ENCODE measurements at places on chromosomes 7 and 10. TPM values are rescaled to one million over a fixed set of nuclear protein-coding genes. Genes with fewer than 3 reads are reported as not detected.

KIF5B gene
- 181 TPM for total RNA-seq

DKK1 gene
- 0.19 TPM for total RNA-seq

PRKG1 gene
- total RNA-seq, result 35.6 TPM

PDK4 gene
- 49.0 TPM for total RNA-seq

ZNF488 gene
- total RNA-seq, result 0.16 TPM

CDH23 gene
- total RNA-seq, result 9.3 TPM

VAX1 gene
- not detected for total RNA-seq

EPHB6 gene
- 2.0 TPM for total RNA-seq

CCNJ gene
- total RNA-seq, result 3.4 TPM

CAMK2B gene
- 149 TPM for total RNA-seq

BMPER gene
- total RNA-seq, result 1.9 TPM

STOX1 gene
- 0.19 TPM for total RNA-seq

PRR15 gene
- total RNA-seq, result 0.40 TPM

CYP3A4 gene
- total RNA-seq, result not detected

CRHR2 gene
- total RNA-seq, result 0.57 TPM

UNCX gene
- total RNA-seq, result not detected

PTPRN2 gene
- 0.92 TPM for total RNA-seq

- DNase-seq, result no peak
Observed at GRCh38 chr10:50544857-50545429, 78.8 kb downstream of the SGMS1 start.

DNA sequence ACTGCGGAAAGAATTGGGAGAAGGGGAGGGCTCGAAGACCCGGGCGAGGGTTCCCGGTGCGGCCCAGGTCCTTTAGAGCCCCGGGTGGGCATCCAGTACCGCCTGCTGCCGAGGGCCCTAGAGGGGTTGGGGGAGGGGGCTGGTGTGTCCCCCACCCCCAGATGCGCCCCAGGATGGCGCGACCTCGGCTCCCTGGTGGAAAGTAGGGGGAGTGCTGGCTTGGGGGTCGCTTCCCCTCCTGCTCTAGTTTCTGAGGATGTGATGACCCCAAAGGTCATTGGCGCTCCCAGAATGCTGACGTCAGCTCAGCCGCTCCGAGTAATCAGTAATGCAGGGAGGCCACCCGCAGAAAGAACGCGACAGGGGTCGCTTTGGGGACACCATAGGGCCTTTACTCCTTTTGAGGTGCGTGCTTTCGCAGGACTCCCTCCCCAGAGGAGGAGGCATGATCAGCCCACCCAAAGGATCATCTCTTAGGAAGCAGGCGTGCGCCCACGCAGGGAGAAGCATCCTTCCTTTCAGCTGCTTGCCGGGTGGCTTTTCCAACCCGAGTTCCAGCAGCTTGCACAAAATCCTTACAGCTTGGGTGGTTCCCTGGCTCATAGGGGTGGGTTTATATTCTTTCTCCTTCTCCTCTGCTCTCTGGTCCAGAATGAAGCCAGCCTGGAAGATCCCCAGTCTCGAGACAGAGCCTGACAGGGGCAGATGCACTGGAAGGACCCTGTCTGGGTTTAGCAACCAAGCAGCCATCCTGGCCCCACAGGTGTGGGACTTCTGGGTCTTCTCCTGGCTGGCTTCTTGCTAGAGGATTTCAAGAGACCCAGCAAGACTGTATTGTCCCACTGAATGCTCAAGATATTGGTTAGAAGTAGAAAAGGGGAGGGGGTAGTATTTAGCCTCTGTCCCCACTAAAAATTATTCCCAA lies 1.3 kb upstream of the PRKAG2 start:
- DNase-seq, result no peak

DNA sequence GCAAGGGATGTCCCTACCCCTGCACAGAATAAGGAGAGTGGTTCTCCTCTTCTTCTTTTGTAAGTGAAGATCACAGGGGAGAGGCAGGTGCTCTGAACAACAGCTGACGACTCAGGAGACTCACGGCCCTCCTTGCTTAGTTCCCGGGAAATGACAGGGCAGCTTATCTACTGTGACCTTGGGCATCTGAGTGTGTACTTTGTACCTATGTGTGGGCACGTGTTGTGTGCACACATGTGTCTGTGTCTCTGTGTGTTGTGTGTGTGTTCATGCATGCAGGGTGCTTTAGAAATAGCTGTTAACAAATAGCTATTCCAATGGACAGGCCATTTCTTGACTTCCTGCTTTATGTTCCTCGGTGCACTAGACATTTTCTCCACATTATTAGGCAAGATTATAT lies 80.5 kb upstream of the NPS start:
- no peak for DNase-seq

DNA sequence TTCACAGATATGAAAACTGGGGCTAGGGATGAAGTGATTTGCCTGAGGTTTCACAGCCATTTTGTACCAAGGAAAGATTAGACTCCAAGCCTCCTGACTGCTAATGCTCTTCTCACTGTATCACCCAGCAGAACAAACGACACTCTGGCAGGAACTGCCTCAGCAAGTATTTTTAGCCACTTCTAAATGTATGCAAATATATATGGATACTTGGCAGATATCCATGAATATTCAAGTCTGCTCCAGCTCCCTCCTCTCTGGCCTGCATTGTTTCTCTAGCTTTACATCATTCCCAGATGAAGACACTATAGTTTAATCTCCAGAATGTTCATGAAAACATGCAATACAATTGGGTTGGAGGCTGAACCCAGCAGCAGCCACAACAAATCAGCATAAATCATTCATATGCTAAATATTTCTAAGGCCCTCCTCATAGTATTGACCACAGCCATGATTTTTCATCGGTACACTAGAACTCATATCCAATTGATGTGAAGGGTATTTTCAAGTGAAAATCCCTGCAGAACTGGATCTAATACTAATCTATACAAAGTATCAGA lies 65.5 kb downstream of the HPSE2 start:
- DNase-seq, result no peak

DNA sequence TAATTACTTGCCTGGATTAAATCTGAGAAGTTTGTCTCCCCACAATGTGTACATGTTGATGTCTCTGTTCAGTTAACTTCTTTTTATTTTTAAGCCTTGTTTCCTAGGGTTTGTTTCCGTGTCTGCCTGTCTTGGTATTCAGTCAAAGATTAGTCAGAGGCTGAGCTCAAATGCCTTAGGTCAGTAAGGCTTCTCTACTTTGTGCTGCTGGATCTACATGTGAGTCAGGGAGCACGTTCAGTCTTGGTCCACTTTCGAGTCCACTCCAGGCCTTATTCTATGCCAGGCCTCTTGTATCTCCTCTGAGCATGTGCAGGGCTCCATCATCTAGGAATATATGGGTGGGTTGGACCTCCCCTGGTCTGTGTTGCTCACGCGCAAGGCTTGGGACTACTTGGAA lies 93.3 kb upstream of the FZD8 start:
- DNase-seq, result no peak

DNA sequence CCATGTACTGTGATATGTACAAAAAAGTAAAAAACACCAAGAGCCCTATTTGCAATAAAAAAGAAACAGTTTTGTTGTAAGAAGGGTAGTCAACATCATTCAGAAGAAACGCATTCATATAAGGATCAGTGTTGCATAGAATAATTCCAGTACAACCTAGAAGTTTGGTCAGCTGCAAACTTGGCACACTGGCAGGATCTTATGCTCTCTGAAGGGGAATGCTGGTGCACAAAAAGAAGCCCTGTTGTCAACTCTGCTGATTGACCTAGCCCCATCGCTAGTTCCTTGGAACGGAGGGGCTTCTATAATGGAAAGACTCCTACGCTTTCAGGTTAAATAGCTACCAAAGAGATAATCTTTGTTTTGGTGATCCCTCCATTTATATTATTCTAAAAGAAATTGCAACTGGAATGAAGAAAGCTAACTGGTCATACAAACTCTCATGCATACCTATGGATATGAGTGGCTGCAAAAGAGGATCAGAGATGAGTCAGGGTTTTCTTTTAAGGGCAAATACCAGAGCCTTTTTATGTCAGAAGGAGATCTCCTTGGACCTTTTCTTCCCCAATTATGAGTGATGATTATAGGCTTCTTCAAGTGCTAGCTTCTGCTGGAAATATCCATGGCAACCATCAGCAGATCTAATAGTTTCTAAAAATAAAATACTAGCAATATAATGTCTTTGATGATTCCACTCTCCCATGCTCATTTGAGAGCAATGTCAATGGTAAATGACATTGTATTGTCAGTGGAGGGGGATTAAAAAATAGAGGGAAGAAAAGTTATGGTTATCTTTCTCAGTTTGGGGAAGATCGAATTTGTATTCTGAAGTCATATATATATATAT lies 312.4 kb upstream of the CACNA2D1 start:
- no peak for DNase-seq

GRCh38 chr7:134690016-134690415 lies 43.4 kb downstream of the BPGM start:
- DNase-seq, result no peak

GRCh38 chr10:35463105-35463867 lies 127.0 kb downstream of the CCNY start:
- DNase-seq, result no peak

- DNase-seq, result no peak
Observed at GRCh38 chr7:149828357-149829309, 9.5 kb upstream of the ZNF862 start.

DNA sequence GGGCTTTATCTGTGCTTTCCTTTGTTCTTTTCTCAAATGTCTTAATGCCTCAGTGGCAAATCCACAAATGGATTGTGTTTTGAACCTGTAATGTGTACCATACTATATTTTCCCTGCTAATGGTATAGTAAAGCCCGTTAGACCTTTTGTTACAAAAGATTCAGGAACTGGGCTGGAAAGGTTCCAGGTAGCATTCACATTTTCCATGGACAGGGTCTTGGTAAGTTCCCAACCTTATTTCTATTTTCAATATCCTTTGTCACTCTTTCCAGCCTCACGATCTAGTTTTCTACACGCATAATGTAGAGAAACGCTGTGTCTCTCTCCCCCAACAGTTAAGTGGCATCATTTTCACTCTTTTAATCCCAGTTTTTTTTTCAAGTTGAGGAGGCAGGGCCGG lies 153.0 kb downstream of the PLCE1 start:
- no peak for DNase-seq

DNA sequence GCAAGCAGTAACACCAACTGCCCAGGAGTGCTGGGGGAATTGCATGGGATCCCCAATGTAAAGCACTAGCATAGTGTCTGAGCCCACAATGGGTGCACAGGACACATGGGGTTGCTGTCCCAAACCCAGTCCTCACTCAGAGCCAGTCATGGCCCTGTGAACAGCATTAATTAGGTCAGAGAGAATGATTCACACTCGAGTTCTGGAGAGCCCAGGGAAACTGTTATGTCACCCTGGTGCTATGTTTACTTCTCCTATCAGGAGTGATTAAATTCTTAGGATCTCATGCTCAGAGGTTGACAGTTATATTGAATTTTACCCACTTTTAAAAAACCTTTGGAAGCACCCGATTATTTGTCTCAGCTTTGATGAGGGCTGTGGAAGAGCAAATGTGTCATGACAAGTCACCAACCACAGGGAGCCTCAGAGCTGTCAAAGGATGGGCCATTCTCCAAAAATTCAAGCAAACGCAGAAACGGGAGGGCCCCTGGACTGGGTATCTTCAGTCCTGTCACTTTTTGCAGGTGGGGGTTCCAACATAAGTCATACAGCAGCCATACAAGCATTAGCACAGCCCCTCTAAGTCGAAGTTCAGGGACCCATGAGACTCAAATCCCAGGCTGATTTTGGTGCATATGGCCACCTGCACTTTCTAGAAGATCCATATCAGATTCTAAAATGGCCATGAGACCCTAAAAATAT lies 1.3 kb upstream of the RASSF4 start:
- DNase-seq, result no peak

DNA sequence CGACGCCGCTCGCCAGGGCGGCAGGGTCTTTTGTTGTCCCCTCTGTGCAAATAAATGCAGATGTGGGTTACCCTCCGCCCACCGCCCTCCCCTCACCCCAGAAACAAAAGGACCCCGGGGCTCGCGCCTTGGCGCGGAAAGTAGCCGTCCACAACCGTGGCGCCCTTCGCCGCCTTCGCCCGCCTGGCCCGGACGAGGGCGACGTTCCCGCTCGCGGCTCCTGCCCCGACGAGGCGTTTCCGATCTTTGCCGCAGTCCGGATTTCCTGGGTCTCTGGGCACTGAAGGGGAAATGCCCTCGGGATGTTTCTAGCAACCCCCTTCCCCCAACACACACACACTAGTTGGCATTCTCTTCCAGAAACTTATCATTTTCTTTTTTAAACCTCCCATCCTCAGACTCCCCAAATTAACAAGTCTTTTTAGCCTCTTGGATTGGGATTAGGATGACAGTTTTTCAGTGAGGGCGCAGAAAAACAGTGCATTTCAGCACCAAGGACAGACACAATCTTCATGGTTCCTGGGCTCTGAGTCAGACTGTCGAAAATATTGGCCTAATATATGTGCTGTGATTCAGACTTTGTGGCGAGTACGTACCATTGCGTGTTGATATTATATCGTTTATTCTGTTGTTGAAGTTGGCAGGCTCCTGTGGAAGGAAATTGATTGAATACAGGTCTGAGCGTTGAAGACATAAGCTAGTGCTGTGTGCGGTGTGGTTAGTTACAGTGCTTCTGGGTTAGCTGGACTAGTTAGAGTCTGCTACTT lies 771 bp downstream of the PHYHIPL start:
- no peak for DNase-seq

GRCh38 chr7:81839708-81840369 lies 70.0 kb upstream of the HGF start:
- no peak for DNase-seq

GRCh38 chr7:130367088-130367755 lies 13.1 kb upstream of the CPA1 start:
- DNase-seq, result peak; percentile 43

GRCh38 chr10:88049204-88049603 lies 185.8 kb downstream of the PTEN start:
- no peak for DNase-seq

GRCh38 chr10:4246881-4247358 lies 461.9 kb upstream of the KLF6 start:
- DNase-seq, result no peak

GRCh38 chr7:112069879-112070321 lies 136.3 kb downstream of the DOCK4 start:
- DNase-seq, result no peak

- DNase-seq, result no peak
Observed at GRCh38 chr10:13439313-13440184, 89.3 kb downstream of the BEND7 start.

DNA sequence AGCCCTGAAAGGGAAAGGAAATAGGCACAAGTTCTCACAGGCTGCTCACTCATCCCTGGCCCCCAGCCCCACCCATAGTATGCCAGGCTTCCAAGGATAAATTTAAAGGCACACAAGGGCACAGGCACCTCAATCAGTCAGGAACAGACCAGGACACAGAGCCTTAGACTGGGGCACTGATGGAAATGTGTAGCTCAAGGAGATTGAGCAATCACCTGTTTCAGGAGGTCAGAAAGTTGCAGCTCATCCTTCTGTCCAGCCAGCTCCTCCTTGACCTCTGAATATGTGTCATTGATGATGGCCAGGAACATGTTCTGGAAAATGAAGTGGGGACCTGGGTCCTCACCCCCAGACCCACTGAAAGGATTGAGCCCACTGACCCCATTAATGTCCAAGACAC lies 6.6 kb upstream of the BLOC1S2 start:
- no peak for DNase-seq

DNA sequence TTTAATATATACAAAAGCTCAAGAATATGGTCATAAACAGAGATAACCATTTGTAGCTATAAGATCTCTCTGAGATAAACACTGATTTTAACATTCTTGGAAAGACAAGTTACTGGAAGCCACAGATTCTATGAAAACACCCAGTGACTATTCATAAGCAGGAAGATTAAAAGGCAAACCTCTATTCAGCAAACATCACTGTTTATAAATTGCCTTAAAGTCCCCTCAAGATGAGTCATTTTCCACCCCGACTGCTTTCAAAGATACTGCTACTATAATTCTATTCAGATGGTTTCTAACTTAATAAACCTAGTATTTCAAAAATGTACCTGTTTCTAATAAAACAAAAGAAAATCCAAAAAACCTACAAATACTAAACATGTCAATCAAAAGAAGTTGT lies 21.0 kb downstream of the TM9SF3 start:
- no peak for DNase-seq
